HEK293T (cell line): ENCODE measurements at places on chromosomes 2 and 18.

DNA sequence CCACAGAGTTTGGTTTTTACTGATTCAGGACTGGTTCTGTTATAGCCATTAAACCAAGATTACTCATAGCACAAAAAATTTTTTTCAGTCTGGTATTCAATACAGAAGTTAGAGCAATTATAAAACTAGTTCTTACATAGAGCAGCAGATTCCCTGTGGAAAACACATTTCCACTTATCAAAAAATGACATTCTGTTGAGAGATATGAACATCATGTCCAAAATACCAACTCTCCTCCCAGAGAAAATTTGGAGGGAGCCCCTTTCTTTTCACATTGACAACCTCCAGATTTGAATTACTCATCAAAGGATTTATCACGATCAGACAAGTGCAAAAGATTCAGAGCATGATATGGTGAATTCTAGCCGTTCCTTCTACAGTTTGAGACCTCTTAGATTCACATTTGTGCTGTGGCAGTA, 126.8 kb upstream of the SERPINE2 start:
- no peak for DNase-seq

DNA sequence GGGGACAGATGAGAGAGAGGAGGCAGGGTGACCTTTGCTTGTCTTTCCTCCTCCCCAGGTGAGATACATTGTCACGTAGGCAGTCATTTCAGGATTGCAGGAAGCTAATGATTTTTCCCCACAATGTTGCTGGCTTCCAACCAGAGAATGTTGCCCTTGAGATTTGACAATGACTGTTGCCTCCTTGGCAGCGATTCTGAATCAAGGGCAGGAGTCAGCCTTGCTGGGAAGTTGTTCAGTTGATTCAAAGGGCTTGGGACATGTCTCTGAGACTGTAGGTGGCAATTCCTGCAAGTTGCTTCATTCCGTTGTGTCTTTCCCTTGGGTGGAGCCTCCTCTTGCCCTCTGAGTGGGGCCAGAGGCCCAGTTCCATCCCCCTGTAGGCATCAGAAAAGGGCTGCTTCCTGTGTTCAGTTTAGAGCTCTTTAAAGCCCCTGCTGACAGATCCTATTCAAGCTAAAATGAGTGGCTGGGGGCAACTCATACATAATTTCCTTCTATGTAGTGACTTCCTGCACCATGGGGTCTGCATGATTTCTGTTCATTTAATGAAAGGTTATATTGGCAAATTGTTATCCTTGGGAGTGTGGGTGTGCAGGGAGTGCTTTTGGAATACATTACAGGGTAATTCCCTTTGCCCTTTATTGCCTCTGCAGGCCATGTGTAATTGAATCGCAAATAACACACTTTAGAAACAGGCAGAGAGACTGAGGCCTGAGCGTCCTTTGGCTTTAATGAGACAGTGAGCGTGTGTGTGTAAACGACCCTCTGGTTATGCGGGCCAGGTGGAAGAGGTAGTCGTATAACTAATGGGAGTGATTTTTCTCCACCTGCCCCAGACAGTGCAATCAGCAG, 52.4 kb downstream of the GPR39 start:
- no peak for DNase-seq

DNA sequence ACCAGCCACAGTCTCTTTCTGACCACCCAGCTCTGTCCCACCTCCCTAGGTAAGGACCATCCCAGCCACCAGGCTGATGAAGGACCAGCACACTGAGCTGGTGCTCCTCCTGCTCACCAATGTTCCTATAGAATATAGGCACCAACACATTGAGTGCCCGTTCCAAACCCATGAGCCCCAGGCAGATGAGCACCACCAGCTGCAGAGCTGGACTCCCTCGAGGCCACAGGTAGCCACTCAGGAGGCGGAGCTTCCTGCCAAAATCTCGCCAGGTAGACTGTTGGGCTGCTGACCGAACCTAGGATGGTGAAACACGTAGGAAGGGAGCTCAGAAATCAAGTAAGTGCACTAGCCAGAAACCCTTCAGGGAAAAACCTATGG, 2.2 kb downstream of the ABCB6 start:
- no peak for DNase-seq

- DNase-seq, result peak; percentile 26
Measured at GRCh38 chr18:5073026-5073944, 123.8 kb downstream of the AKAIN1 start.

- no peak for DNase-seq
Measured at GRCh38 chr2:236955521-236956030, 130.1 kb upstream of the COPS8 start.

- DNase-seq, result no peak
Measured at GRCh38 chr2:38239452-38239851, 137.6 kb downstream of the ATL2 start.
